Stimulated activated CD8-positive, alpha-beta memory T cell treated with anti-CD3 and anti-CD28 coated beads, Interleukin-4, amount 100 ng/mL, for 1 hour (primary cell): ENCODE measurements at places on chromosomes 2 and 18.
A peak's percentile ranks its signal among the peaks of the same experiment; 100 is the strongest.

DNA sequence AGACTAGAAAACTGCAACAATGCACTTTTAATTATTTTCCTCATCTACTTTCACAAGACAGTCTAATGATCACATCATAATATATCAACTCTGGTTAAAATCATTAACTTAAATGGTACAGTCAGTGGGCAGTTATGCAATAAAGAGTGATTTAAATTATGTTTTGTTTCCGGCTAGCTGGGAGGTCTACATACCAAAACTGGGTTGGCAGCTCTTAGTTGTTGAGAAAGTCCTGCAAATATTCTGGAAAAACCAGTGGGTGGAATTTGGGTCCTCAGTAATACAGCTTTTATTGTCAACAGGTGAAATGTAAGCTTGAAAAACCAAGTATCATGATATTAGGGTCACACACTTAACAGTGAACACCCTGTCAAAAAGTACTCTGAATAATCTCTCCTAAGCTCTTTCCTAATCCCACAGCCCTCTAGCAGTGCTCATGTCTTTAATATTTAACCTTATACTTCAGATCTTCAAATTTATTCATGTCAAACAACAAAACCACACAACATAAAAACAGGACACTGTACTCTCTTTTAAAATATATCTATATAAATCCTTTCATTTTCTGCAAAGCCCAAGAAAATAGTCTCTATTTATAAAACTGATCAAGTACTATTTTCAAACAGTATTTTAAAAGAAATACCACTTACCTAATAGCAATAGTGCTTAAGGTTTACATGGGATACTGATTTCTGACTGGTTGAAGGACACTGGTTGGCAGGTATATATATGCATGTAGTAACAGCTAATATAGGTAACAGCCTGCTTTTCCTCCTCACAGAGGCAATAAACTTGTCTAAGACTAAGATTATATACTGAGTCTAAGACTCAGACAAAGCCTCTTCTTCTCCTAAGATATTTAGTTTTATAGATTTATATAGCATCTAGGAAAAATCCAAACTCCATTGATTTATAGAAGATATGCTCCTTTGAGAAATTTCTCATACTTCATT, 103.8 kb downstream of the GAREM1 start:
- no peak for DNase-seq

GRCh38 chr18:13513021-13513420, 213.3 kb downstream of the FAM210A start:
- no peak for DNase-seq

DNA sequence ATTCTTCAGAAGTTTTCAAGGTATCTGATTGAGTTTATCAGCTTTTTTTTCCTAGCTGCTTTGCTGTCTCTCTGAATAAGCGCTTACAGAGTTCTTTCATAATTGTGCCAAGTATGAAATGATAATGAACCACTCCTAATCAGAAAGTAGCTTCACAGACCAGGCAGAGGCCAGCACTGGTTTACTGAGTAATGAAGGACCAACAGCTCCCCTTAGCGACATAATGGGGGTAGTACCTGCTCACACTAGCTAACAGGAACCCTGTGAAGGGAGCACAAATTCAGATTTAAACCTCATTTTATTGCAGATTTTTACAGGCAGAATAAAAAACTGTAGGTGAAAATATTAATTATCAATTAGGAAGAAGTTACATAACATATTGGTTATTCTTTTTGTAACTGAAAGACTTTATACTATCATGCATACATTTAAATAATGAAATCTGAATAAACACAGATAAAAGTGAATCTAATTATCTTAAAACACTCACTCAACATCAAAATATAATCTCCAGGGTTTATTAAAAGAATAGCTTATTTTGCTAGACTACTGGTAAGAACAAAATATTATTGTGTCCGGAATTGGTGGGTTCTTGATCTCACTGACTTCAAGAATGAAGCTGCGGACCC, 53.7 kb upstream of the LRRC30 start:
- DNase-seq, result no peak

- DNase-seq, result no peak
Observed at GRCh38 chr18:70074116-70074515, 126.4 kb upstream of the CD226 start.

DNA sequence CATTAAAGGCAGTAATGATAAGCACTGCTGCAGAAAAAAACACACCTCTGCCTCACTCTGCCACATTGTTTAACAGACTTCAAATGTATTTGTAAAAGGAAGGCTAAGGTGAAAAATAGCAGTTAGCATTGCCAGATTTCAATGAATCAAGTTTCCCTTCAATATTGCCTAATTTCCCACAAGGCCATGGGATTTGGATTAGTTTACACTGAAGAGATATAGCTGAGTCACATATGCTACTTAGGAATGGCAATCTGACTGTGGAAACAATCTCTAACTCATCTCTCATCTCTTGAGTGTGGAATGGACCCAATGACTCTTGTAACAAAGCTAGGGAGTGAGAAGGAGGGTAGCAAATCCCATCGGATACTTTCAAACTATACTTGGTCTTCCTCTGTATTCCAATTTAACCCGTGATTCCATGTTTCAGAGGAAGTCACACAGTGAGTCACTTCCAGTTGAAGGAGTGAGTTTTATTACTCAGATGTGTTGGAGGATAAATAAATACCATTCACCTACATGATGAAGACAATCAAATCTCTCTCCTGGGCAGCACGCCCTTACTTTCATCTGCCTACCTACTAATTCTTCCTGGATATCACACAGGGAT, 5.1 kb downstream of the B4GALT6 start:
- no peak for DNase-seq

DNA sequence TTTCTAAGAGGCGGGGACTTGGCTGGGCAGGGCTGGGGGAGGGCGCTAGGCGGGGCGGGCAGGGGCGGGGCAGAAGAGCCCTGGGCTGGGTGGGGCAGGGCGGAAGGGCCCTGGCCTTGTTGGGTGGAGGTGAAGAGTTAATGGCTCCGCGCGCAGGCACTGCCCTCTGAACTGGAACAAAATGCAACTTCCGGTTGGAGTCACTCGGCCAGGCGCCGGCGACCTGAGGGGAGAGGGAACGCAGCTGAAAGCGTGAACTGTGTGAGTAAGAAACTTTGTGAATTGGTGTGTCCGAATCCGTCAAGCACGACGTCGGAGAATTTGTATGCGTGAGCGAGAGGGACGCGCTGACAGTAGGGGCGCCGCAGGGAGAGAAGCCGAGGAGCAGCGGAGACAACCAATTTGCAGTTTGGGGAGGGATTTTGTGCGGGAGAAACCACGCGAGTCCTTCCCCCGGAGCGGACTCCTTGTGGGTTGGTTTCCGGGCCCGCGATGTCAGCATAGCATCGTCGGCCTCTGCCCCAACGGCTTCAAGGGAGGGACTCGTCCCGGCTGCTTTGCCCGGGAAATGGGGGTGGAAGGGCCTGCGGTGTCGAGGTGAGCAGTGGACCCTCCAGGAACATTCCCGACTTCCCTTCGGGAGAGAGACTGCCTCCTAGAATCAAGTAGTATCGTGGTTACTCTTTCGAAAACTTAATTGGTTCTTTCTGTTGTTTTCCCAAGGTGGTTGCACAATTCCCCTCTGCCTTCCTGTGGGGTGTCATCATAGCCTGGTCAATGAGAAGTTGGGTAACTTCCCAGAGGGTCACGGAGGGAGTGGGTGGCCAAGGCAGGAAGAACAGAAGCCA, at the start of gene TANK:
TSS of gene TANK (plus strand) at position 203 of the 848 bp plus-strand sequence. CDS start 19,235 bp downstream, outside the sequence.
- DNase-seq, result peak; percentile 78

DNA sequence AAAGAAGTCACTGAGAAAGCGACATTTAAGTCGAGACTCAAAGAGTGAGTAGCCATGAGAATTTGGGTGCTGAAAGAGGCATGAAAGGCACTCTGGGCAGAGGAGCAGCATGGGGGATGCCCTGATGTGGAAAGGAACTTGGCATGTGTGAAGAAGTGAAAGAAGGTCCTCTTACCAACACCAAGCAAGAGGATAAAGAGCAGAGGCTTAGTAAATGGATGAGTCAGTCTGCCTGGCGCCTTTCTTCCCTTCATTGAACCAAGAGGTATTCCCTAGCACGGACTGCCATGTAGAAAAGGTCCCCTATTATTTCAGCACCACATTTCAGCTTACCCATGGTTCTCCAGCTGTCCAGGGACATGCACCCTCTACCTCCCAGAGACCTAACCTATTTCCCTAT, 221.1 kb upstream of the NRP2 start:
- DNase-seq, result no peak

DNA sequence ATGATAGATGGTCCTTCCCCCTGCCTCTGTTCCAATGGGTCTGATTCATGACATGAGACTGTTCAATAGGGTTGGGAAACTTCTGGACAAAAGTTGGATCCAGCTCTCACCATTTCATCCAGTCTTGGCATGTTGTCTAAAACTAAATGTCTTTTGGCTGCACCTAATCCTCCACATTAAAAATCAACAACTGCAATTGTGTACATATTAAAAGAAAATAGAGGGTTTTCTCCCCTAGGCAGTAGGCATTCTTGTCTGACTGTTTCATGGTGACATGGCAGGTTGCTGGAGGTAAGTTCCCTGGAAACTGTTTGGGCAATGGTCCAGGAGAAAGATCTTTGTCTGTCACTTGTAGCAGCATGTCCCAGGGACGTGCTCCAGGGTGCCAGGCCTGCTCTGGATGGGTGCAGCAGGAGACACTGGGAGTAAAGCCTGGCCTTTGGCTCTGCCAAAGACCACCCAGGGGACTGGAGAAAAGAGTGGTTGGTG, 135.8 kb downstream of the TCF4 start:
- no peak for DNase-seq

GRCh38 chr2:111072220-111072871, 48.4 kb upstream of the BCL2L11 start:
- no peak for DNase-seq

- DNase-seq, result no peak
Observed at GRCh38 chr2:153222231-153223165, 256.1 kb downstream of the RPRM start.

GRCh38 chr2:240687045-240687740, 4.5 kb upstream of the AQP12A start:
- DNase-seq, result no peak

- DNase-seq, result no peak
Observed at GRCh38 chr2:118386641-118387302, 298.5 kb downstream of the INSIG2 start.

DNA sequence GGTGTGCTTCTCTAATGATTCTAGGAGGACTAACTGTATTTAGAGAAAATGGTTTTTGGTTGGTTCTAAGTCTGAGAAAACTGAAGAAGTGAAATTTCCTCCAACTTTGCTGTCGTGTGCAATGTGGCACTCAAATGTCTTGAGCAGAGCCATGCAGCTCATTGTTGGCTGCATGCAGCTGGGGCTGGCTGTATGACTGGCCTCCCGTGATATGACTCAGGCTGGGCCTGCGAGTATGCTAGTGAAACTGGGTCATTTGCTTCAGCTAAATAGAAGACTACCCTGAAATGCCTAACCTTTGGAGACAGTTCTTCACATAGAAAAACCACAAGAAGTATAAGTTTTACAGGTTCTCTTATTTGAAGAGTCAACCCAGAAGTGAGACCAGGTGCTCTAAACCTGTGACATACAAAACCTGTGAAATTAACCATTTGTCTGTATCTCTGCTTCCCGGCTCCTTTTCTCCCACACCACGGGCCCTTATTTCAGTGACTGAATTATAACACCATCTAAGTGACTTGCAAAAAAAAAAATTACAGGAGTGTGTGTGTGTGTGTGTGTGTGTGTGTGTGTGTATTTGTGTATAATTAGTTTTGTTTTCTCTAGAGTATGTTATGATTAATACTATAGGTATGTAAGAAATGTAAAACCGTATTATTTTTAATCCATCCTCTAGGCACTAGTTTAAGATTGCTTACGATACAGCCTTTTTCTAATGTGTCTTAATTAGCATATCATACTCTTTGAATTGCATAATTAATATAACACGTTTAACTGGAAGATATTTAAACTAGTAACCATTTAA, 15.9 kb downstream of the POLI start:
- DNase-seq, result no peak

- DNase-seq, result no peak
Observed at GRCh38 chr2:171180229-171180930, 19.7 kb upstream of the TLK1 start.

DNA sequence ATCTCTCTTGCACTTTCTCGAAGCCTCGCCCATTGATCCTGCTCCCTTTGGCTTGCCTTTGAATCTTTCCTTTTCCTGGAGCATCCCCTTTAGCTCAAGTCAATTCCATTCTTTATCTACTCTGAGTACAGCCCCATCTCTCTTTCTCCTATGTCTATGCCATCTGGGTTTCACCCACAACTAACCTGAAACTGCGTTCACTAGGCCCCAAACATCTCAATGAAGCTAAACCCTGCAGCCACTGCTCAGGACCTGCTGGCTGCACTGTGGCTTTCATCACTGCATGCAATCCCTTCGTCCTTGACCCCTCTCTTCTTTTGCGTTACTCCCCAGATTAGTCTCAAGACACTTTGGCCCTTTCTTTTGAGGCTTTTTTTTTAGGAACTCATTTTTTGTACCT, 81.6 kb upstream of the CYRIA start:
- no peak for DNase-seq

DNA sequence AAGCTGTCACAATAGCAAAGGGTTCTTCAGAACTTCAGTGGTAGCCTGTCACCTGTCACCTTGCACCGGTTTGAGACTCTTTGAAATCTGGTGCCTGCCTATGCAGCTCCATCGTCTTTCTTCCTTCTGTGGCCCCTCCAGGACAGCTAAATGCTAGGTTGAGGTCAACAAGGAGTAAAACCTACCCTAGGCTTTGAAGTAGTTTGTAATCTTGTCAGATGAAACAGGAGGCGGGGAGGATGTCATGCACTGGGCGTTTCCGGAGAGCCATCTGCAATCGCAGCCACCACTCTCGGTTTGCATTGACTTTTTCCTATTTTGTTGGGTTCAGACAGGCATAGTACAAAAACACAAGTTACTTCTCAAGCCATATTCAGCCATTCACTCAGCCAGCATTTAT, 116.7 kb downstream of the LPIN1 start:
- DNase-seq, result no peak

DNA sequence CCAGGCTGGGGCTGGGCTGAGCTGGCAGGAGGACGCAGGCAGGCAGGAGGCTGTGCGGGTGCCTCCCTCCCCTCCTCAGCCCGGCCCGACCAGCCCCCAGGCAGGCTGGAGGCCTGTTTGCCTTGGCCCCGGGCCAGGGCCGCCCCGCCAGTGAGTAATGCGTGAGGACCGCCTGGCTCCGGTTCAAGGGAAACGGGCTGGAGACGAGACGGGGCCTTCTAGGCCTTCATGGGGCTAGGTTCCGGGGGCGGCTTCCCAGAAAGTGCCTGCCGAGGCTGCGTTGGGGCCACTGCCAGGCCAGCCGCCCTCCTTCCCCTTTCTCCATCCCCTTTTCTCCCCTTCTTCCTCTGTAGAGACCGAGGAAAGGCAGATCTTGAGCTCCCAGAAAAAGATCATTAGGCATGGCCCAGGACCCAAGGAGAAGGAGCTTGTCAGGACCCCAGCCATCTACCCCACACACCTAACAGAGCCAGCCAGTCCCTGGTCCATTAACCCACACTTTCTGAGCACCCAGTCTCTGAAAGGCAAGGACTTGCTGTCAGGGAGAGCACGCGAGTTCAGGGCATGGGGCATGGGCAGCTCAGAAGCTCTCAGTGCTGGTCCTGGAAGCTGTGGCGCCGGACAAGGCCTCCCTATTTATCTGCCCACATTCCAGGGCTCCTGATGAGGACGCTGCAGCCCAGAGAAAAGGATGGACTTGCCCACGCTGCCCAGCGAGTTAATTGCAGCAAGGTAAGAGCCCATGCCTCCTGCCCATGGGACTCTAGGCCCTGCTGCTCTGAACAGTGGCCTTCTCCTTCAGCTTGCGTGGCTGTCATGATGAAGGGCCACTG, 48.5 kb downstream of the SMAD7 start:
- DNase-seq, result no peak
